Activated CD4-positive, alpha-beta memory T cell treated with anti-CD3 and anti-CD28 coated beads for 36 hours (primary cell): ENCODE measurements at places on chromosomes 7 and 10. TPM values are rescaled to one million over a fixed set of nuclear protein-coding genes. Genes with fewer than 3 reads are reported as not detected.

Gene SLC29A4
- 0.45 TPM for total RNA-seq

Gene C10orf53
- total RNA-seq: not detected

Gene LRRC18
- not detected for total RNA-seq

GRCh38 chr7:28718055-28718481 is 240.1 kb downstream of the TRIL start:
- H3K27me3 ChIP-seq: no peaks in the 10 kb centered on the region
- no peak overlapping the region for H3K27ac ChIP-seq
- DNase-seq: no peak
- H3K4me1 ChIP-seq: no peaks in the 10 kb centered on the region
